ENCODE measurements at places on chromosomes 11 and 22. TPM values are rescaled to one million over a fixed set of nuclear protein-coding genes. Genes with fewer than 3 reads are reported as not detected.

DNA sequence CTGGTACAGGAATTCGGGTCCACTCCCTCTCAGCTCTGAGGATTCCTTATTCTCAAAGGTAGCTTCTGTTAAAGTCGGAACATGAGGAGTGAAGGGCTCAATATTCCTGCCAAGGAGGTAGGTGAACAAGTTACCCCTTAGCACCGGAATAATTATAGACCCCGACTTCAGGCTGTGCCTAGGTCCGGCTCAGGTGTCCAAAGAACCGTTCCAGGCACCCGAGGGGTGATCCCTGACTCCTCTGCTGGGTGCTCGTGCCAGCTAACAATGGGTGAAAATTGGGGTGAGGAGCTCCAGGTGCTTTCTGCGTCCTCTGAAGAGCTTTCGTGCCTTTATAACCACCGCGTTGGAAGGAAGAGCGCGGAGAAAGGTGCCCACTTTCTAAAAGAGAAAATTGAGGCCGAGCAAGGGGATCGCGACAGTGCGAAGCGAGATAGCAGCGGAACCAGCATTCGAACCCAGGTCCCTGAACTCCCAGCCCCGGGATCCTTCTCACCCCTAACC, 393 bp downstream of the CYB561A3 start:
- no peak for ATAC-seq

DNA sequence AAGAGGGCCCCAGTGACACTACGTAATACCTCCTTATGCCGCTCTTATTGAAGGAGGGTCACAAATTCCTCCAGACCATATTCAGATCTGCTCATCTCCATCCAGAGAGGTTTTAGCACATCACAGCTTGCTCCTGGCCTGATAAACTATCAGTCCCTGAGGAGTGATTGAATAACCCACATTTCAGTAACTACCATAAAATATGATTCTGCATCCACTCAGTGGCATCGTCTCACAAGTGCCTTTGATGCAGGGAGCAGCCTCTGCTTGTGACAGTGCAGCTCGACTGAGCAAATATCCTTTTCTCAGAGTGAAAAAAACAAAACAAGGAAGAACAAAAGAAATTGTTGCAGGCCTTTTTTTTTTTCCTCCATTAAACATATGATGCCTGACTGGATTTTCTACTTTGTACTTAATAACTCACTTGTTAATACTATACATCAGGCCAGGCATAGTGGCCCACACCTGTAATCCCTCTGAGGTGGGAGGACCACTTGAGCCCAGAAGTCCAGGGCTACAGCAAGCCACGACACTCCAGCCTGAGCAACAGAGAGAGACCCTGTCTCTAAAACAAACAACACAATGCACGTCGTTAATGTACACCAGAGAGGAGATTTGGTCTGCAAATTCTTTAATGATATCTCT, 64.5 kb downstream of the DDX10 start:
- ATAC-seq: no peak

ELF5 gene
- not detected for total RNA-seq

- ATAC-seq: peak; percentile 86
These were observed 57.4 kb downstream of the CLMP start for GRCh38 chr11:123137431-123138224.

GRCh38 chr22:49853981-49854831, 562 bp downstream of the ZBED4 start:
- ATAC-seq: peak; percentile 24

CALCA gene
- 1.7 TPM for total RNA-seq

DNA sequence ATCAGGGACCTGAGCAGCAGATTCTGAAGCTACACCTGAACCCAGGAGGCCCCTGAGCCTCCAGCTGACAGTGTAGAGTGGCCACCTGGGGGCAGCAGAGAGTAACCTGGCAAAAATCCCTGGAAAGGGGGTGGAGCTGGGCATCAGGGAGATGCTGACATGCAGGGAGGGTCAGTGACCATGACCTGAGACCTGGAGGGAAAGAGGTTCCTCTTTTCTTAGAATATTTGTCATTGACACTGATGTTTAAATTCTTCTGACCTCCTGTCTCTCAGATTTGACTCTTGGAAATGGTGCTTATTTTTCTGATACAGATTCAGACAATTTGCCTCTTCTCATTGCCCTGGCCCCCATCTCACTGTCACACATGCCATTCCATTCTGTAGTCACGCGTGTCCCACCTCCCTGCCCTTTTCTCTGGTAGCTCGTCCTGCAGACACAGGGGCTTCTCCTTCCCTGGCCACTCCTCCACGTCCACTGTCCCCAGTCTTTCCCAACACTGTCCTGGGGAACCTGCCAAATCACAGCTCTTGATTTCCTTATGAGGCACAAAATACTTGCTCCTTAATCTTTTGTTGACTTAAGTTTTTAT, 117.2 kb upstream of the IGLL5 start:
- ATAC-seq: no peak

KRTAP5-10 gene
- total RNA-seq: 0.37 TPM

DNA sequence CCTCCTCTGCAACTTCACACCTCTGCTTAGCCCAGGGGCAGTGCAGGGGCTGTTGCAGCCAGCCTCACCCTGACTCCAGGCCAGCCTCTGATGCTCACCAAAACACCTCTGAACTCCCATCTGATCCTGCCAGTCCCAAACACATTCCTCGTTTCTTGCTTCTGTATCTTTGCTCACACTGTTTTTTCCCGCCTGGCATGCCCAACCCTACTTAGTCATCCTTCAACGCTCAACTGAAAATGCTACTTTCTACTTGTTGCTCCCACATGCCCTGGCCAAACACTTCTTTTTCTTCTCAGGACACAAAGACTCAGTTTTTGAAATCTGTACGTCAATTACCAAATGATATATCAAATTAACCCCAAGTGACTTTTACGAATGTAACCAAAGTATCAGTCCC, 140.8 kb upstream of the ZBED5 start:
- no peak for ATAC-seq

PKP3 gene
- 7.3 TPM for total RNA-seq

ALX4 gene
- total RNA-seq: 0.23 TPM

GRCh38 chr11:75339685-75340409, 11.6 kb downstream of the ARRB1 start:
- ATAC-seq: no peak

GRCh38 chr11:35853971-35854370, 89.9 kb upstream of the LDLRAD3 start:
- ATAC-seq: no peak

DNA sequence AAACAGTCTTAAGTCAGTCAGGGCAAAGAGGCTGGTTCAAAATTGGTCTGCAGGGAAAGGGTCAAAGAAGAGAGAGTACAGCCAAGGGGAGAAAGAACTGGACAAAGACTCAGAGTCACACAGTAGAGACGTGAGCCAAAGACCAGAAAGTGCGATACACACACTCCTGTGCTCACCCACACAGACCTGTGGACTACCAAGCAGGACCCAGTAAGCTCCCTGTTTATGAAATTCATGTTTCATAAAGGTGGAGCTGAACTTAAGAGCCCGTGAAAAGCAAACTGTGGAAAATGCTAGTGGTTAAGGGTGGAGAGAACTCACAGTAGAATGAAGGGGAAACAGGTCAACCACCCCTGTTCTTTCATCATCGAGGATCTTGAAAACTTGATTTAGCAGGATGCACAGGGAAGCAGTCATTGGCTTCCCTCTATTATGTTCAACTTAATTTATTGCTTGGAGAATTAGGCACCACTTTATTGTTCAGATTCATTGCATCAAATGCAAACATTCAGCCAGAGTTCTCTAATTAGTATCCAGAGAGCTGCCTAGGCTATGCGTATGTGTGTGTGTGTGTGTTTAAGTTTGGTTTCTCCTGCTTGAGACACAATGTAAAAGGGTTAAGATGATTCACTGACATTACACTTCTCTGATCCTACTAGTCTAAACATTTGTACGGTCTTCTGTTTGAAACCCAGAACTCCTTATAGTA, 160.9 kb upstream of the MTMR2 start:
- no peak for ATAC-seq

GRCh38 chr11:2268729-2269600, 1.4 kb downstream of the ASCL2 start:
- ATAC-seq: peak; percentile 34

DNA sequence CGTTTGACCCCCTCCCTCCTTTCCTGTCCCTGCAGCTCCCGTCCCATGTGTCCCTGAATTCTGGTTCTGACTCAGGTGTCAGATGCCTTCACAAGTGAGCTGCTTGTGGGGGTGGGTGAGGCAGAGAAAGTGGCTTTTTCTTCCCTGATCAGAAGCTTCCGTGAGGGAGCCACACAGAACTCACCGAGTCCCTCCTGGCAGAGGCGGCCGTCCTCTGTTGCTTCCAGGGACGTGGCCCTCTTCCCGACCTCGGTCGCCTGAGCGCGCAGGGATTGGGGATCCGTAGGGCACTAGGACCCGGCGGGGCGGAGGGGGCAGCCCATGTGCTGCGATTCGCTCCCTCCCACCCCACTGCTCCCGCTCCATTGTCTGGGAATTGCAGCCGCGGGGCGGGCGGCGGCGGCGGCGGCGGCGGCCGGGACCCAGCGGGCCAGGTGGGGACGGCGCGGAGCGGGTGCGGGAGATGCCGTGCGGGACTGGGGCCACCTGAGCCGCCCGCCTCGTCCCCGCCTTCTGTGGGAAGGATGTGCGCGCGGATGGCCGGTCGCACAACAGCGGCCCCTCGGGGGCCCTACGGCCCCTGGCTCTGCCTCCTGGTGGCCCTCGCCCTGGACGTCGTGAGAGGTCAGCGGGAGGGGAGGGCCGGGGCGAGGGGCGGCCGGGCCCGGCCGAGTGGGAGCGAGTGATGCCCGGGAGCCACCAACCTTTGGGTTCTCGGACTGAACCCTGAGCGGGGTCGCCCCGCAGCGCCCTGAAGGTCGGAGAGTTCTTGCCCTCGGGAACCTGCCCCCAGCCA, at the start of gene TMEM132A:
TMEM132A (plus strand) TSS at position 351 of the 796 bp plus-strand sequence; CDS start at position 525, 174 bp downstream.
- peak; percentile 85 for ATAC-seq

- peak; percentile 5 for ATAC-seq
These were observed 8.6 kb upstream of the CD3E start for GRCh38 chr11:118295815-118296454.

- no peak for ATAC-seq
These were observed 22.4 kb downstream of the DERL3 start for GRCh38 chr22:23816156-23816976.

- ATAC-seq: no peak
These were observed 73.7 kb downstream of the FLI1 start for GRCh38 chr11:128767591-128768001.

OR52I2 gene
- 0.14 TPM for total RNA-seq

DNA sequence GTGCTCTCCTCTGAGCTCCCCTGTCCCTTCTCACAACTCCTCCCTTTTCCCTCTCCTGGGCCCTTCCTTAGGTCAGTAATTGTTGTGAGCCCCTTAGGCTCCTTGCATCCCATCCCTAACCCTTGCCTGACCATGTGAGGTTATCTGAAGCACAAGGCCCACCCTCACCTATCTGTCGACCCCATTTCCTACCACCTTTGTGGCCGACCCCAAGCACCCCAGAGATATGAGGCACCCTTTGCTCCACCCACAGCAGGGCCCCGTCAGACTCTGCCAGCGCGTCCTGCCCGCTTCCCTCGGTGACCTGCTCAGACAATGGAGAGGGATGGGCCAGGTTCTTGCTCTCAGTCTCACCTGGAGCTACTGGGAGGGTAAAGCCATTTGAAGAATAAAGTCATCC, 1.3 kb downstream of the GNG3 start:
- ATAC-seq: no peak

- no peak for ATAC-seq
These were observed 14.4 kb downstream of the SCARF2 start for GRCh38 chr22:20423008-20423905.

- ATAC-seq: peak; percentile 89
These were observed 120.5 kb upstream of the FGF3 start for GRCh38 chr11:69939551-69940245.

DNA sequence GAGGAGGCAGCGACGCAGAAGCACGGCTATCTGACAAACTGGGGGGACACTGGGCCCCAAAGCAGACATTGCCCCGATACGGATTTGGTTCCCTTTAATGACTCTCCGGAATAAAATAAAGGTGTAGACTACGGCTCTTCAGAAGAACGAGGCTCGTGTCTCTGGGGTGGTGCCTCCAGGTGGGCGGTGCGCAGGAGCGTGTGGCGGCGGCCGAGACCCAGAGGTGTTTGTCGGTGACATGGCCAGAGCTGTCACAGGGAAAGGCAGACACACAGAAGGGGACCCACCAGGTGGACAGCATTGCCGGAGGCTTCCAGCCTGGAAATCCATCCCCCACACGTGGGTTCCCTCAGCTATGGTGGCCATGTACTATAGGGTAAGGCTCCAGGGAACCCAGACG, 366.0 kb downstream of the BRD1 start:
- no peak for ATAC-seq

Measured in motor neuron (in vitro differentiated cells).